DMS 273 treated with DMSO at 0.1 percent for 48 hours (cell line): ENCODE measurements at places on chromosomes 7 and 10.

DNA sequence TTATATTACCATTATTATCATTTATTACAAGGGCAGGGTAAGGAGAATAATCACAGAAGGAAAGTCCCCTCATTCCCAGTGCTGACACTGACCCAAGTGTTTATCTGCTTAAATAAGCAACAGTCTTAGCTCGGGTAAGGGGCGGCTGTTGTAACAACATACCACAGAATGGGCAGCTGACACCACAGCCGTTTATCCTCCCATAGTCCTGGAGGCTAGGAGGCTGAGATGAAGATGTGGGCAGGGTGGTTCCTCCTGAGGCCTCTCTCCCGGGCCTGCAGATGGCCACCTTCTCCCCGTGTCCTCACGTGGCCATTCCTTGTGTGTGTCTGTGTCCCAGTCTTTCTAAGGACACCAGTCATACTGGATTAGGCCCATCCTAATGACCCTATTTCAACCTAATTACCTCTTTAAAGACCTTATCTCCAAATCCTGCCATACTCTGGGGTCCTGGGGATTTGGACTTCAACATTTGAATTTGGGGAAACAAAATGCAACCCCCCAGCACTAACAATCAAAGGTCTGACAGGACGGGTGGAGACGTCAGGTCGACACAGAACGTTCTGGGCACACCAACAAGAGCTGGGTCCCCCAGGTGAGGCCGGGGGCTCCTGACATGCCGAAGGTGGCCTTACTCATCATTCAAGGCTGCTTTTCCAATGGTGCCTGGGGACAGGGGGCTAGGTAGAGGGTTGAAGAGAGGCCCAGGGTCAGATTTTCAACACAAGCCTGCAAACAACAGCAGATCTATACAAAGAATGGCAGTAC is 93.5 kb downstream of the TNS3 start:
- DNase-seq, result no peak

- no peak for DNase-seq
These were observed 54.8 kb downstream of the DAGLB start for GRCh38 chr7:6392712-6393666.

DNA sequence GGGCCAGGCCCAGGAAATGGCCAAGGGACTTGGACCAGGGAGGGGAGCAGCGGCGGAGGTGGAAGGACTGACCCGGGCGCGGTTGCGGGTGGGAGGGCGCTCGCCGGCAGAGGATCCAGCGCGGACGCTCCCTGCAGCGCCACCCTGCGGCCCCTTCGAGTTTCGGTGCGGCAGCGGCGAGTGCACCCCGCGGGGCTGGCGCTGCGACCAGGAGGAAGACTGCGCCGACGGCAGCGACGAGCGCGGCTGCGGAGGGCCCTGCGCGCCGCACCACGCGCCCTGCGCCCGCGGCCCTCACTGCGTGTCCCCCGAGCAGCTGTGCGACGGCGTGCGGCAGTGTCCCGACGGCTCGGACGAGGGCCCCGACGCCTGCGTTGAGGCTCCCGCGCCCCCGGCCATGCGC is 16.8 kb upstream of the ZNF467 start:
- DNase-seq, result no peak

DNA sequence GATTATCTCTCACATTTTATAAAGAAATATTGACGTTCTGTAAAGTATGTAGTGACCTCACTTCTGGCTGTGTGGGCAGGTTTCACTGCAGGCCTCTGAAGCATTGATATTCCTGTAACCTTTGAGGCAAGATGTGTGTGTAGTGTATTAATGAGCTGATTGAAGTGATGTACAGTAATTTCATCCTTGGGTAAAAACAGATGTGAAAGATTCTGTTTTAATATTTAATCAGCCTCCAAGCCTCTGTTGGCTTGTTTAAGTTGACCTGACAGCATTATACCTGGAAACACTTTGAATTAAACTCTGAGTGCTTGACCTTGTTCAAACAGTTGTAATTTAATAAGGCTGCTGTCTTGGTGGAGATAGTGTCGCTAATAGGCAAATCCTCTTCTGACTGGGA is 74.9 kb downstream of the KAT6B start:
- no peak for DNase-seq

DNA sequence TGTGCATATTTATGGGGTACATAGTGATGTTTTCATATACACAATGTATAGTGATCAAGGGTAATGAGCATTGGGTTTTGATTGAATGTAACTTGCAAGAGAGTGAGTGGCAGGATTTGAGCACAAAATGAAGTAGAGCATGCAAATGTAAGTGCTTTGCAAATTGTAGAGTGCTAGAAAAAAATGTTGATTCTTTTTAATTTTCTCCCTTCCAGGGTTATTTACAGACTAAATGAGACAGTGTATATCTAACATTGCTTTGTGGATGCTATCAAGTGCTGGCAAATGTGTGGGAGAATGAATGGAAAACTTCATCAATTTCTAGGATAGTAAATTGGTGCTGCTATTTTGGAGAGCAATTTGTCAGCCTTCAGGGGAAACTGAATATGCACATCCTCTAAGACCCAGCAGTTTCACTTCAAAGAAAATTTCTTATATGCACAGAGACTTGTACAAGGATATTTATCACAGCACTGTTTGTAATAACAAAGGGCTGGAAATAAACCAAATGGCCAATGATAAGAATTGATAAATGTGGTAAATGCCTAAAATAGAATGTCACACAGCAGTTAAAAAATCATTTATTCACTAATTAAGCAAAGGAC is 120.6 kb upstream of the PLPP4 start:
- DNase-seq, result no peak

- no peak for DNase-seq
These were observed 16.3 kb downstream of the OR2AE1 start for GRCh38 chr7:99860281-99861127.

DNA sequence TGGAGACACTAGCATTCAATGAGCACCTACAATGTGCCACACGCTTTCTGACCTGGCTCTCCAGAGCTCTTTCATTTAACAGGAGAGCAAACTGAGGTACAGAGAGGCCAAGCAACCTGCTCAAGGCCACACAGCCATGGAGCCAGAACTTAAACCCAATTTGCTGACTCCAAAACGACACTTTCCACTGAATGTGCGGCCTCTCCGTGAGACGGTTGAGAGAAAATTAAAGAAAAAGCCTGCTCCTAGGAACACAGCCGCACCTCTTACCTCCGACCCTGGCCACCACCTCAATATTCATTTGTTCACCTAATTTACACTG is 42.8 kb downstream of the ZCCHC24 start:
- DNase-seq, result no peak

GRCh38 chr7:1152492-1152891 is 7.5 kb downstream of the ZFAND2A start:
- DNase-seq, result no peak
